ENCODE measurements at places on chromosomes 4 and X.

DNA sequence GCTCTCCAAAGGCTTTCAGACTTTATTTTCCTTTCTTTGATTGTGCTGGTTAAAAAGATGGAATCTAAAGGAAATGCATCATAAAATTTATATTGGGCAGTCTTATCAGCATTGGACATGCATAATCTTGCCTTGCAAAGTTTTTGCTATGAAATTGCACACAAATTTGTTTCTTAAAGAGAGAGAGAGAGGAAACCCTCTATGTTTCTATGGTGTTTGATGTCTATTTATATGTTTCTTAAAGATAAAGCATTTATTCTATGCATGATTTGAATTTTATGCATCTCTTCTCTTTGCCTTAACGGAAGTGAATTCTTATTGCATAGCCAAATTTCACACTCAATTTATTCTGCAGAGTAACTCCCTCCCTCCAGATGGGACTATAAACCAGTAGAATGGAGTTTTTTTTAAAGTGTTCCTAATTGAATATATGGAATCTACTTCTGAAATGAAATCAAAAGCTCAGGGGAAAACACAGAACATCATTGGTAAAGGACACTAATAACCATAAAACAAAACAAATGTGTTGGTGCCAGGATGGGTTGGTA, 83.5 kb upstream of the PPARGC1A start:
- DNase-seq: no peak

GRCh38 chrX:125769628-125770027, 396.5 kb downstream of the DCAF12L2 start:
- DNase-seq: no peak

DNA sequence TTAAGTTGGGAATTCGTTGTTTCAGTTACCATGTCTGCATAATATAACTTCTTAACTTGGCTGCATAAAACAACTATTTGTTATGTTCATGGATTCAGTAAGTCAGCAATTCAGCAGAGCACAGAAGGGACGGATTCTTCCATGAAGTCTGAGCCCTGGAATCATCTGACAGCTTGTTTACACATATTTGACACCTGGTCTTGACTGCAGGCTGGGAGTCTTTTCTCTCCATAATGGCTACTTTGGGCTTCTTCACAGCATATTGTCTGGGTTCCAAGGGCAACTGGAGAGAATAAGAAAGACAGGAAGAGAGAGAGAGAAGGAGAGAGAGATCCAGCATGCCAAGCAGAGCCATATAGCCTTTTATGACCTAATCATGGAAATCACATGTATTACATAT, 23.1 kb downstream of the CENPC start:
- DNase-seq: no peak

- DNase-seq: no peak
These were observed 532.8 kb downstream of the RPA4 start for GRCh38 chrX:97416461-97416860.

DNA sequence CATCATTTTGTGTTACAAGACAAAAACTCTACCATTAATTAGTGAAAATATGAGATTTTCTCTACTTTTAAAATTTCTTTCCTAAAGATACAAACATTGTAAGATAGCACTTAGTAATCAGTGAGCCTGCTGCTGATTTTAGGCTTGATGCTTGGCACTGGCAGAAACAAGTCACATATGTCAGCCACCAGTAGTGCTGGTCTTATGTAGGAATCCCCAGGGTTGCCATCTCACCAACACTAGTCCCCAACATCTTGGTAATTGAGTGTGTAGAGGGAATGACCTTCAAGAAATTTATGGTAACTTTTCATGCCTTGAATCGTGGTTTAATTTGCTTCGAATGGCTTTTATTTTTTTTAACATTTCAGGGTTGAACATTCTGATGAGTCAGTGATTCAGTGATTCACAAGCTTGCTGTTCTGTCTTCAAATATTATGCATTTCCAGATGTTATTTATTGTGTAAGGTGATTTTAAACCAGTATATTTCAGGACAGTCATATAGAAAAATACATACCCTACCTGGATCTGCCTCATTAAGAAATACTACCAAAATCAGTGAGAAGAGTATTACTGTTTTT, 11.9 kb downstream of the EXOC1 start:
- DNase-seq: no peak

- no peak for DNase-seq
These were observed 29.2 kb downstream of the IGFBP7 start for GRCh38 chr4:57080781-57081650.

GRCh38 chr4:161343569-161343950, 820.2 kb downstream of the FSTL5 start:
- no peak for DNase-seq

DNA sequence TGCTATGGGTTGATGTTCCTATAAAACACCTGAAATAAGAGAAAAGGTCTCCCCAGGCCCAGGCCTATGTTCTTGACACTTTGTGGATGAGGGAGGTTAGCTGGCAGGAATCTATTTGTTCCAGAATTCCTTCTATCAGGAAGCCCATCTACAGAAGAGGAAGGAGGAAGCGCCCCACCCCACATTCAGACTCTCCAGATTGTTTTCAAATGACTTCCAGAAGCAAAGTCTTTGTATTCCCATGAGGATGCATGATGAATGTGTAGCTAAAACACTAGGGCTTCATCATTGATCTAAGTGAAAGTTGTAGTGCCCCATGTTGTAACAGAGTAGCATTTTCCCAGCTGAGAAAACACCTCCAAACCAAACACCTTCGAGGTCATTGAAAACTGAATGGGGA, 16.4 kb downstream of the OTC start:
- no peak for DNase-seq

DNA sequence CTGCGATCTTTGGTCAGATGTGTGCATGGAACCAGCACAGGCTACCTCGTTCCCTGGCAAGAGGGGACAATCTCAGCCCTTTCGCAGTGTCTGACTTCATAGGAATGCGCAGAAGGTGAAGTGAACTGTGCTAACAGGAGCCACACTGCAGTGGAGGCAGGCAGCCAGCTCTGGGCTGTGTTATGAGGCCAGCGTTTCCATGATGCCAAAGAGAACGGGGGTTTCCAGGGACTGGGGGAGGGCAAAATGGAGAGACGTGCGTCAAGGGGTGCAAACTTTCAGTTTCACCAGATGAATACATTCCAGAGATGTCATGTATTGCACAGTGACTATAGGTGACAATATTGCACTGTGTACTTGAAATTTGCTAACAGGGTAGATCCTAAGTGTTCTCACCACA, 30.4 kb downstream of the CLDN34 start:
- DNase-seq: no peak
